ENCODE measurements at places on chromosomes 11 and 22.

- DNase-seq = no peak
These were observed at the start of gene PLAAT3 for GRCh38 chr11:63614136-63614671. Gene PLAAT3, minus strand, starts transcription at chr11:63614433. Its CDS starts 419 bp downstream, at chr11:63614014.

GRCh38 chr11:105821372-105821771 is 200.7 kb downstream of the MSANTD4 start:
- DNase-seq = no peak

DNA sequence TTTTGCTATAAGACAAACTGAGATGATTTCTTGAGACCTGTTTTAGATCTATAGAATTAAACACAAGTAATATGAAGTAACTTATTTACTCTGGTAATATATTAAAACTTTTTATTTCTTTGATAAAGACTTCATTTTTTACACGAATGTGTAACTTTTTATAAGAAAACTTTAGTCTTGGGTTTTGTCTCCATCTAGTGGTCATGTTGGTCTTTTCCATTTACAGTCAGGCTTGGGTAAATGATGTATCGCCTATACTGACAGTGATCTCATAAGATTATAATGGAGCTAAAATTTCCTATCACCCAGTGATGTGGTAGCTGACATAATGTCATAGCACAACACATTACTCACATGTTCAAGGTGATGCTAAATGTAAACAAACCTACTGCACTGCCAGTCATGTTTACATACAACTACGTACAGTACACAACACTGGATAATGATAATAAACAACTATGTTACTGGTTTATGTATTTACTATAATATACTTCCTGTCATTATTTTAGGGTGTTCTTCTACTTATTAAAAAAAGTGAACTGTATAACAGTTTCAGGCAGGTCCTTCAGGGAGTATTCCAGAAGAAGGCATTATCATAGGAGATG is 7.5 kb upstream of the C11orf97 start:
- no peak for DNase-seq

DNA sequence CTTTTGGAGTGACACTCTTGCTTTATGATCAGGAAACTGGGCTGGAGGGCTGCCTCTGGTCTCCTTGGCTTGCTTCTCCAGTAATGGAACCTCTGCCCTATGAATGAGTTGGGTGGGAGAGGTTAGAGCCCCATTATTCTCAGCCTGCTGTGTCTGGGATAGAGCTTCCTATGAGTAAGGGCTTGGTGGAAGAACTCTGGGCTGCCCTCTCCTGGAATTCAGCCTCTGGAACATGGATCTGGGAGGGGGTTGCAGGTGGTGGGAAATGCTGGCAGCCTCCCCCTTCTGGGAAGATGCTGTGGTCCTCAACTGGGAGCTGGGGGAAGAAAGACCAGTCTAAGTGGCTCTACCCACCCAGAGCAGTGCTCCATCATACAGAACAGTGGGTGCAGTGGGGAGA is 81.8 kb upstream of the SYN3 start:
- no peak for DNase-seq

GRCh38 chr11:9208726-9209501 is 56.2 kb downstream of the DENND5A start:
- no peak for DNase-seq
